ENCODE measurements at places on chromosomes 2 and 18.

GRCh38 chr2:233989221-233989858, 61.2 kb upstream of the SPP2 start:
- DNase-seq, result no peak

GRCh38 chr2:75458201-75458600, 102.5 kb downstream of the EVA1A start:
- no peak for DNase-seq

DNA sequence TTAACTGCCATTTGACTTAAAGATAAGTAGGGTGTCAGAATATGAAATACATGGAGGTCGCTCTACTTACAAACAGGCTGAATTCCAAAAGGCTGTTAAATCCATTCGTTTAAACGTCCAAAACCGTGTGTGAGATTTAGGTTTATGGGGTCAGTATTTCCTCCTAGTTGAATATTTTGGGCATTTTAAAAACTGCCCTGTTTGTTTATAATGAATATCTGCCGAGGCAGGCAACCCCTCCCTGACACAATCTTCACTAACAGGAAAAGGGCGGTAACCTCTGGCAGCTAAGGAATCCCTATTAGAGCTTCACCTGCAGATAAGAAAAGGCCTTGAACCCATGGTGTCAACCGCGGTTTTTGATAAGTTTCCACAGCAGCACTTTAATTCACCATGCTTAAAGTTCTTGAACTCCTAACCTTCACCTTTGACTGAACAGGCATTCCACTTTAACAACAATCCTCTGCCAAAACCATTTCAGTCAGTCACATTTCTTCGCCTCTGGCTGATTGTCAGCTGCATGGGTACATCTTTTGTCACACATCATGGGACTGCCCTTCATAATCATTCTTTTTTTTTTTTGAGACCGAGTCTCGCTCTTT, 17.8 kb downstream of the TRAK2 start:
- no peak for DNase-seq

DNA sequence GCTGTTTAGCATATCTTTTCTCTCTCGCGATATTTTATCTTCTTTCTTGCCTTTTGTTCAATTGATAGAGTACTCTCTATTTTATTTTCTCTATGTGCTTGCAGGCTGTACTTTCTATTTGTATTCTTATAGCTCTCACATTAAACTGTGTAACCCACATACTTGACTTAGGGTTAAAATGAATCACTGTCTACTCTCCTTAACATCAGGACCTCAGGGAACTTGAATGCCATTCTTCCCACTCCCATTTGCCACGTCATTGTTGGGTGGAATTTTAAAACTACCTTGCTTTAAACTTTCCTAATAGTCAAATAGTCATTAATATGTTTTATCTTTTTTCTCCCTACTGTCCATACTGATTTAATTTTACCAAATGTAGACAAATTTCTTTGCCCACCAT, 269.7 kb downstream of the ALPK2 start:
- DNase-seq, result no peak

- no peak for DNase-seq
Measured at GRCh38 chr18:40414155-40414754, 1540.8 kb upstream of the PIK3C3 start.

GRCh38 chr2:176115883-176116813, at the start of gene HOXD10:
TSS of gene HOXD10 (plus strand) at chr2:176116778. CDS start at chr2:176116834, 56 bp downstream.
- DNase-seq, result no peak

DNA sequence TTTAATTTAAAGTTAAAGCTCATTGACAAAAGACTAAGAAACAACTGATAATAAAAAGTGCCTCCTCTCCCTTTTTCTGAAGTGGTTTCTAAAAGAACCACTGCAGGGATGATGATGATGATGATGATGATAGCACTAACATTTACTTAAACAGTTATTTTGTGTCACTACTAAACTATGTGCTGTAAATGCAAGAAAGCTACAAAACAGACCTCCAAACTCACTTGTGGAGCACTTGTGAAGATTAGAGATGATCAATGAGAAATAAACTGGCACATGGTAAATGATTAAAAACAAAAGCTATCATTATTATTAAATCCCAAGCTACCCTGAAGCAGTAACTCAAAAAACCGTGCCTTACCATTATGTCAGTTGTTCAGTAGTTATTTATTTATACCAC, 88.7 kb downstream of the SLC8A1 start:
- DNase-seq, result no peak

DNA sequence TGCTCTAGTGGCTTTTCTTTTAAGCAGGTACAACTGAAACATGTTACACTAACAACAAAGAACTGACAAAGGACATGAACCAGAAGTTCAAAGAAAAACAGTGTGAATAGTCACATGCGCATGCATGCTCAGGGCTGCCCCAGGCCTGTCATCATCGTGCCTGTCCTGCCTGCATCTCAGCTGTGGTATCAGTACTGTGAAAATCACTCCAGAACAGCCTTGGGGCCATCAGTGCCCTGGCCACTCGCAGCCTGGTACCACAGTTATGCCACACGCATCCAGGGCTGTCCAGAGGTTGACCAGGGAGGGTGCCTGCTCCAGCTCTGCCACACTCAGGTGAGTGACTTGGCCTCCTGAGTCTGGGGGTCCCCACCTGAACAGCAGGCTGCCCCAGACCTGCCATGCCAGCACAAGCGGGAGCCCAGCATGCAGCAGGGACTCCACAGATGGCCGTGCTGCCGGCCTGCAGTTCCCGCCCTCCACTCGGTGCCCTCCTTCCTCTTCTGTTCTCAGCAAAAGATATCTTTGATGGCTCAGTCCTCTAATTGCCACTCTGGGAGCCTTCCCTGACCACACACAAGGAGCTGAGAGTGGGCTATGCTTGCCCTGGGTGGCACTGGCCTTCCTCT, 12.3 kb downstream of the LIMS2 start:
- peak; percentile 62 for DNase-seq

GRCh38 chr2:197306696-197307040, 3.9 kb downstream of the ANKRD44 start:
- peak; percentile 87 for DNase-seq

- no peak for DNase-seq
Measured at GRCh38 chr2:132468821-132469675, 52.4 kb downstream of the GPR39 start.

- no peak for DNase-seq
Measured at GRCh38 chr2:157508676-157509075, 64.8 kb upstream of the CYTIP start.

DNA sequence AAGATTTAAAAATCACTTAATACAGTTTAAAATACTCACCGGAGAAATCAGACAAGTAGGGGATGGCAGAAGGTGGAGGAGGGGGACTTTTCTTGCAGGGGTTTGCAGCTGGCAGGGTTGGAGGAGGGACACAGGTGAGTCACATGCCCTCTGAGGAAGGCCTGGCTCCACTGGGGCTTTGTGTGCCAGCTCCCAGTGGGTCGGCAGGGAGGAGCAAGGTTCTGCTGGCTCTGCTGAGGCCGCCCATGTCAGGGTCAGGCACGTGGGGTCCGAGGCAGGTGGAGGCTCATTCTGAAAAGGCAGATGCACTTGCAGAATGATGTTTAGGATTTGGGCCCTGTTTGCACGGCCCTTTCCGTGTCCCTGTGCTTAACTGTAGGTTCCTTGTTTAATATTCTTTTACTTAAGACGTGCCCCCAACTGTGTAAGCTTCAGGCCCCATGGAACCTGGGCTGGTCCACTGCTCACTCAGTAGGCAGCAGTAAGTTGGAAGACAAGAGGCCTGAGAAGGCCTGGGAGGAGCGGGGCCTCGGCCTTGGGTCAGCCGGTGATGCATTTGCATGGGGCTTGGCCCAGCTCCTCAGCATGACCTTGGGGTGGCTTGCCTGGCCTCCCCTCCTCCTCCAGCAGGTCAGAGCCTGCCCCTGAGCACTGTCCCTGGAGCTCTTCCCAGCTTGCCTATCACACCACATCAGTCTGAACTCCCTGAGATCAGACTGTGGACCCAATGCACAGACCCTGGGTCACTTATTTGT, 141.0 kb downstream of the GLI2 start:
- DNase-seq, result no peak

- no peak for DNase-seq
Measured at GRCh38 chr2:12376025-12376424, 340.7 kb upstream of the TRIB2 start.

- DNase-seq, result no peak
Measured at GRCh38 chr2:26504002-26504401, 26.1 kb upstream of the OTOF start.

- DNase-seq, result no peak
Measured at GRCh38 chr2:10830641-10831399, 18.2 kb upstream of the PDIA6 start.

DNA sequence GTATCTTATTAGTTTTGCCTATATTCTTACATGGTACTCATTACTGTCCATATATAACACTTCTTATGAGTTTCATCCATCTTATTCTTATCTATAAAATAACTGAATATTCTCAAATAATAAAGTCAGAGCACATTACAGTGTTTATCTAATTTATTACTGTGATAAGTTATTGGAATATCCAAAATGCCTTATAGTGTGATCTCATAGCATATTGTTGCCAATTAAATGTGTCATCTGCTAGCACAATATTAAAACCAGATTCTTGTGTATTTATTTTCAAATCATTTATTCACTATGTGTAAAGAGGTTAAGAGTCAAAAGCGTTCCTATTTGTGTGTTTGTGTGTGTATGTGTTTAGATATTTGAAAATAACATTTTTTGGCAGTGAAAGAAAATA, 151.9 kb downstream of the WDR7 start:
- no peak for DNase-seq

- DNase-seq, result no peak
Measured at GRCh38 chr2:201909961-201910361, 103.6 kb downstream of the CDK15 start.

GRCh38 chr2:43138441-43138840, 88.0 kb downstream of the ZFP36L2 start:
- DNase-seq, result no peak

- DNase-seq, result no peak
Measured at GRCh38 chr18:45349019-45349418, 266.3 kb upstream of the SLC14A2 start.

- no peak for DNase-seq
Measured at GRCh38 chr2:27093430-27094352, 7.1 kb downstream of the KHK start.

DNA sequence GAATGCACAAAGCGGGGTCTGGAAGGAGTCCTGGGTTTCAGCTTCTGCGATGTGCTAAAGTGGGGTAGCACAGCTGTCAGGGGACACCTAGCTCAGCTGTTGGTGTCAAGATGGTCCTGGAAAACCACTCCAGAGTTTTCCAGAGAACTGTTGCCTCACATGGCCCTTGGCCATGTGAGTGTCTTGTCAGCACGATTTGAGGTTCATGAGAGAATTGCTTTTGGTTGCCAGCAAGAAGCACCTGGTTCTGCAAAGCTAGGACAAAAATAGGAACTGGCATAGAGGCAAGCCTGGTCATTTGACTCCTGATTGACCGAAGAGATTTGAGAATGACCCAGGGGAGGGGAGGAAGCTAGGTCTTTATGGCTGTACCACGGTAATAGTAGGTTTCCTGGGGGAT, 50.4 kb upstream of the CTLA4 start:
- no peak for DNase-seq

DNA sequence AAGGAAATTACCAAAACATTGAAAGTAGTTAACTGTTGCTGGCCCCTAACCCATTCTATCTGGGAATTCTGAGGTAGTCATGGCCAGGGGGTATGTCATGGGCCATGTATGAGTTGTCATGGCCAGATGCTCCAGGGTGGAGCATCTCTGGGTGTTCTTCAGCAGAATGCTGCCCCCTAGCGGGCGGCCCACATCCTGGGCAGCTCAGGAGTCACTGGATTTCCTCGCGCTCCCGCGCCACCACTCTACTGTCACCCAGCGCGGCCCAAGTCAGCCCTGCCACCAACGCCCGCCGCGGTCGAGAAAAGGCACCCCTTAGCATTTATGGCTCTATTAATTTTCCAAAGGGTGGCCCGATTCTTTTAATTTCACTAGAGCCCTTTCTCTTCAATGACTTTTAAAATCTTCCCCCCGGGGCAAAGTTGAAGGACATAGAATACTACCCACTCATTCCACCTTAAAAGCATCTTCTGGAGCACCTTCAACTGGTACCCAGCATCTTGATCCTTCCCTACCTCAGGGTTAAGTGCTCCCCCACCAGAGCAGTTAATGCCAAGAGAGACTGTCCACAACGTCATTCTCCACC, 41.6 kb downstream of the PKDCC start:
- DNase-seq, result no peak

- DNase-seq, result no peak
Measured at GRCh38 chr18:80136679-80137078, 27.6 kb downstream of the ADNP2 start.

GRCh38 chr2:47221946-47222345, 66.8 kb upstream of the STPG4 start:
- peak; percentile 24 for DNase-seq

DNA sequence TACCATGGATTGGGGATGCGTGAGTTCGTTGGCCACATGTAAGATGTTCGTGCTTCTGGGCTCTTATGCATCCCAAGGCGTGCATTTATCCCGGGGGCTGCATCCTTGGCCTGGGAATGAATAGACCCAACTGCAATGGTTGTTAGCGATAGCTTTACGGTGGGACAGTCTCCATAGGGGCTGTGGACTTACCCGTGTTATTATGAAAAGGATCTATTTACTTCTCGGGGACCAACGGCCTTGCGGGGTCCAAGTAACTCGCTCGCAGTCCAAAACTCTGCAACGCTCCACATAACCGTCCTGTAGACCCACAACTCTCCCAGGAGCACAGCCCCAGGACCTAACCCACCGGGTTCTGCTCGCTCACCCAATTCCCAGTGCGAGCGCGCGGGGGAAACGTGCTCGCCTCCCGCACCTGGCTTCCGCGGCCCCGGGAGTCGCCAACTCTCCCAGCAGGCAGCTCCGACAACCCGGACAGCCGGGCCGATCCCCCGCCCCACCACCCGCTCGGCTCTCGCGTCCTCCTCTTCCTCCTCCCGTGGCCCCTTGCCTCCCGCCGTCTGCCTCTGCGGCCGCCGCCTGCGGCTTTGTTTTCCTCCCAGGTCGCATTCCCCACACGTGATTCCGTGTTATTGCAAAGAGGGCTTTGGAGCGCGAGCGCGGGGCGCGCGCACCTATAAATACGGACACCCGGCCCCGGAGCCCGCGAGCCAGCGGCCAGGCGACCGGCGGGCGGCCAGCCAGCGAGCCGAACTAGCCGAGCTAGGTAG, at the start of gene CABLES1:
CABLES1 (plus strand) TSS at position 706 of the 770 bp plus-strand sequence. CDS start 278 bp downstream, outside the sequence.
- no peak for DNase-seq

- DNase-seq, result no peak
Measured at GRCh38 chr2:141959016-141959415, 171.8 kb downstream of the LRP1B start.

GRCh38 chr18:40079786-40080185, 1875.2 kb upstream of the PIK3C3 start:
- no peak for DNase-seq

GRCh38 chr18:78794071-78794430, 185.6 kb upstream of the SALL3 start:
- DNase-seq, result no peak

- no peak for DNase-seq
Measured at GRCh38 chr2:218402911-218403411, 3.3 kb downstream of the CTDSP1 start.
